ENCODE measurements at places on chromosomes 6 and 20.

- no peak for DNase-seq
These were observed 3.4 kb upstream of the ZHX3 start for GRCh38 chr20:41320976-41321375.

DNA sequence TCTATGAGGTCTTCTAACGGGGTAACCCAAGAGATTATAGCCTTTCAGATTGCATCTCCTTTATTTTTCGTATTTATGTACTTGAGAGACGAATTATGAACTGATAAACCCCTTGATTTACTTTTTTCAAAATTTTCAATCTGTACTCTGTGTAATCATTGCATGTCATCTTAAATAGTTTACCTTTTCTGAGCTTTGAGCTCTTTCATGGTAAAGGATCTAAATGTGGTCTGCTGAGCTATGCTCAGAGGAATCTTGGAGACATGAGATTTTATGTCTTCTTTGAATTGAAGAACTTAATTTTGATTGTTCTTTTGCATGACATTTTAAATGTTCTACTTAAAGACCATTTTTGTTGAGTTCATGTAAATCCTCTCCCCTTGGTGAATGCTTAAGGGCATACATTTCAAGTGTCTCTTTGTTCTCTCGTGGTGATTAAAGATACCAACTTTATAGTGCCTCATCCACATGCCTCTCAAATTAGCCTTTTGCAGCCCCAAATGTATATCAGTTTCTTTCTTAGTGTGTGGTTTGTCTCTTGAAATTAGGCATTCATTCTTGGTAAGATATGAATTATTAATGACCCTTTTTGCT, 116.3 kb upstream of the SCGN start:
- DNase-seq = no peak

DNA sequence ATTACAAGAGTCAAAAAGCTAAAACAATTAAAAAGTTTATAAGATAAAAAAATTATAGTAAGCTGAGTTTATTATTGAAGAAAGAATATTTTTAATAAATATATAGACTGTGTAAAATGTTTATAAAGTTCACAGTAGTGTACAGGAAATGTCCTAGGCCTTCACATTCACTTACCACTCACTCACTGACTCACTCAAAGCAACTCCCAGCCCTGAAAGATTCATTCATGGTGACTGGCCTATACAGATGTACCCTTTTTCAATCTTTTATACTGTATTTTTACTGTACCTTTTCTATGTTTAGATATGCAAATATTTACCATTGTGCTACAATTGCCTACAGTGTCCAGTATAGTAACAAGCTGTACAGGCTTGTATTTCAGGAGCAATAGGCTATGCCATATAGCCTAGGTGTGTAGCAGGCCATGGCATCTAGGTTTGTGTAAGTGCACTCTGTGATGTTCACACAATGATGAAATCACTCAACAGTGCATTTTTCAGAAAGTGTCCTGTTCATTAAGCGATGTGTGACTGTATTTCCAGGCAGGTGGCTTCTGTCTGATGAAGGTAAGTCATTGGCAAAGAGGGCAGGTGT, 130.2 kb downstream of the BTBD3 start:
- no peak for DNase-seq

- DNase-seq = no peak
These were observed 104.6 kb downstream of the POPDC3 start for GRCh38 chr6:105075210-105075609.

DNA sequence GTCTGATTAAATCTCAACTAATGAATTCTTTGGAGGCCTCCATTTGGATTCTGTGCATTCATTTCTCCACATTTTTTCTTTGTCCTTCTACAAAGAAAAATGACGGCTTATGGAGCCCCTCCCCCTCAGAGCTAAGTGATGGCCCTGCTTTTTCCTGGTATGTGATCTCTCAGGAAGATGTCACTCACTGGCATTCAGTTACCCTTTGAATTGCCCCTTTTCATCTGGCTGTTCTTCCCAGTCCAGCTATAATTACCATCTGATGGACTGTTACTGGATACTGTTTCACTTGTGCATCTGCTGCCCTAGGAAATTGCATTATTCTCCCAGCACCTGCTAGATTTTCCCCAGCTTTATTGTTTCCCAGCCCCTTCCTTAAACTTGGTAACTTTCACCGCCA, 151.9 kb downstream of the CFAP61 start:
- DNase-seq = peak; percentile 79

DNA sequence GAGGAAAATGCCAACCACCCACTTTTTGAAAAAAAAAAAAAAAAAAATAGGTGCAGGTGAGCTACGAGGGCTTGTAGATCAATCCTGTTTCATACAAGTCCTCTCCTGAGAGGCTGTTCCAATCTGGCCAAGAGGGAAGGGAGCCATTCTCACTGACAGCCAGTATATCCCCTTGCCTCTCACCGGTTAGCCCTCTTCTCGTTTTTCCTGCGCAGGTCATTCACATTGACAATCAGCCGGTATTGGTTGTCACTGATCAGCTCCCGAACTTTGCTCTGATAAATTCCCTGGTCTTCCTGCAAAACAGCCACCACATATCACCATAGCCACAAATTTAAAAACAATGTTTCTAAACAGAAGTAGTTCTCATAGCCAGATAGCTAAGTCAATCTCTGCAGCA, 1.4 kb downstream of the MCM3 start:
- no peak for DNase-seq

DNA sequence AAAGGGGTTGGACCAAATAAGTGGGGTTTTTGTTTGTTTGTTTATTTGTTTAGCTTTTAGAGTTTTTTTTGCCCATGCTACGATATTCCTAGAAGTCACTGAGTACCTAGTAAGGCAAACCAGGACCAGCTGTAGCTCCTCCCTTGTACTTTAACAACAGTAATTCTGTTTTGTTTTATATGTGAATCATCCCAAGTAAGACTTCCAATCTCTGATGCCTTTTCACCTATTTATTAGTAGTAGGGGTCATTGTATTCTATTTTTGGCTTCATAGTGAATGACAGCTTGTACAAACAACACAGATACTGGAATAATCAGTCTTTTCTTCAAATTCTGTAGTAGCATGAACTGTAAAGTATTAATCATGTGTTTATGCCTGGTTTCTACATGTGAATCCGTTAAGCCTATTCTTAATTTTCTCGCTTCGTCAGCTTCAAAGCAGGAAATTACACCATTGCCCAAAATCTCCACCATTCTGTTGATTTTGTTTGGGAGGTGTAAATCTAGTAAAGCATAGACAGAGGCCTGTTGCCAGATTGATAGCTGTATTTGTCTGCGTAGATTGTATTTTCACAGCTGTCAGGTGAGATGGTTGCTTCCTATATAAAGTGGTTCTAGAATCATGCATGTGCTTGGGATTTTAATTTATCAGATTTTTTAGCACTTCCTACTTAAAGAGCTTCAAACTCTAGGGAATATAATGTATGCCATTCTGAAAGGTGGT, 151.5 kb upstream of the FLRT3 start:
- no peak for DNase-seq

GRCh38 chr6:57224769-57225515, 2.8 kb upstream of the RAB23 start:
- DNase-seq = no peak

DNA sequence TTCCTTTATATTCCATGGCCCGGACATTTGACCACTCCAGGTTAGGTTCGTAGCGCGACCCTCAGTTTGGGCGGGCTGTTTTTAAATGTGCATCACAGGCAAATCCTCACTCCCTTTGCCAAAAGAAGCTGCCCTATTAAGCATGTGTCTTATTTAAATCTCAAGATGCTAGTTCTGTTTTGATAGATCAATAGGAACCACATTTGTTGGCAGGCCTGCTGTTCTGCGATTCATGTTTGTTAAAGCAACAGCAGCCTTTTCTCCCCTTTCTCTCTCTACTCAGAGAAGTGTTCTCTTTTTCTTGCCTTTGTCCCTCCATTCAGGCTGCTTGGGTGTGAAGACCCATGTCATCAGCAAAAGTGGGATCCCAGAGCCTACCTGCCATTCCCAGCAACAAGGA, 212.0 kb upstream of the SSTR4 start:
- no peak for DNase-seq

DNA sequence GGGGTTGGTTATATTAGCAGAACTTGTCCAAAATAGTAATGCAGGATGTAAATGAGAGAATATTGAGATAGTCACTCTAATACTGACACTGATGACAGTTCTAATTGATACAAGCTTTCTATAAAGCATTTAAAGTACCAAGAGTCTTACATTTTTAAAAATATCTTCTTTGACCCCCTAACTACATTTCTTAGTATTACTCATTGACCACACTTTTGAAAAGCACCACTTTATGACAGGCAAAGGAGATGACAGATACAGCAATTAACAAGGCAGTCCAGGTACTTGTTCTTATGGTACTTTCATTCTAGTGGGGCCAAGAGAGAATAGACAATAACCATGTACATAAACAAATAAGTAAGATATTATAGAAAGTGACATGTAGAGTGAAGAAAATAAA, 139.4 kb upstream of the EYA4 start:
- DNase-seq = no peak

- peak; percentile 92 for DNase-seq
These were observed 7.1 kb downstream of the CD93 start for GRCh38 chr20:23079016-23079351.

GRCh38 chr20:56166781-56167465, 81.6 kb upstream of the MC3R start:
- DNase-seq = no peak

DNA sequence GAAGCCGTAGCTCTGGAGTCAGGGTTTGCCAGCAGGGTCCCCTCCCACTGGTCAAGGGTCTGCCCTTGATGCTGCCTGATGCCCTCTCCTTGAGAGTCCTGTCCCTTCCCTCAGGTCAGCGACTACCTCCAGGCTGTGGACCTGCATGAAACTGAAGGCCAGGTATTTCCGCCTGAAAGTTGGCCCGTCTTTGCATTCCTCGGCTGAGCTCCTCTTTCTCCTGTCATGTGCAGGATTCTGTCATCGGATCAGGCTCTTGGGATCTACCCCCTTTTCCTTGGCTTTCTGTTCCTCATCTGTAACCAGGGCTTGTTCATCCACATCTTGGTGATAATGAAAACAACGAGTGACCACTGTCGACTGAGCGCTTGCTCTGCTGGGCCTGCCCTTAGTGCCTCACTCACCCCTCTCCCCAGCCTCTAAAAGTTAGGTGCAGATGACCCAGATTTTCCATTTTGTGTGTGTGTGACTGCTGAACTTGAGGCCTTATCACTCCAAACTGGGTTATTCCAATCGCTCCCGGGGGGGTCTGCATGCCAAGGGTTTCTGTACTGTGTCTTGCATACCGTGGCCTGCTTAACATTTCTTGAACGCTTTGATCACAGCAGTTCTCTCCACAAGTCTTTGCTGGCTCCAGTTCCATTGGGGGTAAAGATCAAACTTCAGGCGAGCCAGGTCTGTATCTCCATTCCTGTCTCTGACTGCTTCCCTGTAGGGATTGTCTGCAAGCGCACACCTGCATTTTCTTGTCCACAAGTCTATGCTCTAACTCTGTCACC, 81.6 kb downstream of the DTD1 start:
- no peak for DNase-seq

DNA sequence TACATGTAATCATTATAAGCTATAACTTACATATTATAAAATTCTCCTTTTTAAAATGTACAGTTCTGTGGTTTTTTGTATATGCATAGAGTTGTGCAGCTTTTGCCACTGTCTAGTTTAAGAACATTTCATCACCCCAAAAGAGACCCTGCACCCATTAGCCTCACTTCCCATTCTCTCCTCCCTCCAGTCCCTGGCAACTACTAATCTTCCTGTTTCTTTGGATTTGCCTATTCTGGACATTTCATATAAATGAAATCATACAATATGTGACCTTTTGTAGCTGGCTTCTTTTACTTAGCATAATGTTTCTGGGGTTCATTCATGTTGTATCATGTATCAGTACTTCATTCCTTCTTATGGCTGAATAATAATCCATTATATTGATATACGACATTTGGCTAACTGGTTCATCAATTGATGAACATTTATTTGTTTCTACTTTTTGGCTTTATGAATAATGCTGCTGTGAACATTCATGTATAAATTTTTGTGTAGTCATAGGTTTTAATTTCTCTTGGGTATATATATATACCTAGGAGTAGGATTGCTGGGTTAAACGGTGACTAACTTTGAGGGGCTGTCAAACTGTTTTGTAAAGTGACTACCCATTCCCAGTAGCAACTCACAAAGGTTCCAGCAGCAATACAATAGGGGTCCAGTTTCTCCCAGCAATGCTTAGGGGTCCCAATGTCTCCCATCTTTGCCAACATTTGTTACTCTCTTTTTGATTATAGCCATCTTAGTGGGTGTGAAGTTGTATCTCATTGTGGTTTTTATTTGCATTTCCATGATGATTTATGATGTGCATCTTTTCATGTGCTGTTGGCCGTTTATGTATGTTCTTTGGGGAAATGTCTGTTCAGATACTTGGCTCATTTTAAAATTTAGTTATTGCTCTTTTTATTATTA, 10.7 kb downstream of the PTPRA start:
- no peak for DNase-seq

DNA sequence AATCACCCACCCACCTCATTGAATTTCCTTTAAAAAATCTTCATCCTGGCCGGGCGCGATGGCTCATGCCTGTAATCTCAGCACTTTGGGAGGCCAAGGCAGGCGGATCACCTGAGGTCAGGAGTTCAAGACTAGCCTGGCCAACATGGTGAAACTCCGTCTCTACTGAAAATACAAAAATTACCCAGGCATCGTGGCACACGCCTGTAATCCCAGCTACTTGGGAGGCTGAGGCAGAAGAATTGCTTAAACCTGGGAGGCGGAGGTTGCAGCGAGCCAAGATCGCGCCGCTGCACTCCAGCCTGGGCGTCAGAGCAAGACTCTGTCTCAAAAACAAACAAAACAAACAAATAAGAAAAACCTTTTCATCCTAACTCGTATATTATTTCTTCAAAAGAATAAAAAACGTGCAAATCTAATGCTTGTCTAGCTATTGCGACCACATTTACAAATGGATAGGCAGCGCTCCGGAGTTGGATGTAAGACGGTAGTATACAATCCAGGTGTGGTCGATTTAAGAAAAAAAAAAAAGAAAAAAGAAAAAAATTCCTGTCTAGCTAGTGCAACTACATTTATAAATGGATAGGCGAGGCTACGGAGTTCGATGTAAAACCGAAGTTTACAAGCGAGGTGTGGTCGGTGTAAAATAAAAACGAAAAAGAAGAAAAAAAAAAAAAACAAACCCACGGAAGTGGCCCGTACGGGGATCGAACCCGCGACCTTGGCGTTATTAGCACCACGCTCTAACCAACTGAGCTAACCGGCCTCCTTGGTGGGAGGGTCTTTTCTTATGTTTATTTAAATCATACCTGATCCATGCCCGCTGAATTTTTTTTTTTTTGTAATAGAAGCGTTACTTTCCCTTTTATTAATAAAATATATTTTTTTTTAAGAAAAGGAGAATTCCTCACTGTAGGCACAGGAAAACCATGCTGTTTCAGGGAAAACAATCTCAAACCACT, 70.7 kb upstream of the PRSS16 start:
- peak; percentile 16 for DNase-seq

GRCh38 chr6:129481706-129482105, 228.3 kb downstream of the ARHGAP18 start:
- DNase-seq = no peak

- DNase-seq = no peak
These were observed 57.9 kb downstream of the SNAI1 start for GRCh38 chr20:50040432-50041245.
